NCI-H2171 (cell line): ENCODE measurements at places on chromosomes 3 and 15.

GRCh38 chr3:16809993-16810392, 74.8 kb upstream of the PLCL2 start:
- no peak for DNase-seq

GRCh38 chr3:30500666-30501399, 105.6 kb upstream of the TGFBR2 start:
- DNase-seq = no peak

DNA sequence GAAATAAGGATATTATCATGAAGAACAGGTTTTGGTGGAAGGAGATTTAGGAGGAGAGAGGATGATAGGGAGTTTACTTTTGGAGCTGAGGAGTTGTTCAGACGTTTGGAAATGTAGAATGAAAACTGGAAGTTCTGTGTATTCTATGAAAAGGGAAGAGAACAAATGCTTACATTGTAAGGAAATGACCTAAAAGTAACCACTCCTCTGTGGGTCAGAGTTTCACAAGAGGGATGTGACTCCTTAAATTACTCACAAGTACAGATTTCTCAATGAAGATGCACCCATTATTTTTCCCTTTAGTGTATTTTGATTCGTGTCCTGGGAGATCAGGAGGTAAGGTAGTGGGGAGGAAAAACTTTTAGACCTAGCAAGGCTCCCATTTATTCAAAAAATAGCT, 4.0 kb downstream of the RNF13 start:
- no peak for DNase-seq

DNA sequence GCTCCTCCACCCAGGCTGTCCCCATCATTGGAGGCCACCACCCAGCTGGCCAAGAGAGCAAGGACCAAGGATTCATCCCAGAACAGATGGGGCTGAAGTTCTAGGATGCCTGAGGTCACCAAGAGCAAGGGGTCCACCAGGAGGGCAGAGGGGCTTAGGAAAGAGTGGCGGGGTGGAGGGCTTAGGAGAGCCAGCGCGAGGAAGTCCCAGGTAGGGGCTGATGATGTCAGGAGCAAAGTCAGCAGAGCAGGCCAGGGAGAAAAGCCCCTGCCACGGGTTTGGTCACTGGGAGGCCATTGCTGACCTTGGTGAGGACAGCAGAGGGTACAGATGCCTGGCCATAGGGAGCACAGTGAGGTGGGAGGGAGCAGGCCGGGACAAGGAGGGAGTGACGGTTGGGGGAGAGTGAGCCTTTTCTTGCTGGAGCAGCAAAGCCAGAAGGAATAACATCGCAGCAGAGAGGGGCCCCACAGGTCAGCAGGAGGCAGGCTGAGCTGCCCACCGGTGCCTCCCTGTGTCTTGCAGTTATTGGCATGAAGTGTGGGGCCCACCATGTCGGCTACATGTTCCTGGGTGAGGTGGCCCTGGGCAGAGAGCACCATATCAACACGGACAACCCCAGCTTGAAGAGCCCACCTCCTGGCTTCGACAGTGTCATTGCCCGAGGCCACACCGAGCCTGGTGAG, 5.2 kb downstream of the PARP3 start:
- no peak for DNase-seq

DNA sequence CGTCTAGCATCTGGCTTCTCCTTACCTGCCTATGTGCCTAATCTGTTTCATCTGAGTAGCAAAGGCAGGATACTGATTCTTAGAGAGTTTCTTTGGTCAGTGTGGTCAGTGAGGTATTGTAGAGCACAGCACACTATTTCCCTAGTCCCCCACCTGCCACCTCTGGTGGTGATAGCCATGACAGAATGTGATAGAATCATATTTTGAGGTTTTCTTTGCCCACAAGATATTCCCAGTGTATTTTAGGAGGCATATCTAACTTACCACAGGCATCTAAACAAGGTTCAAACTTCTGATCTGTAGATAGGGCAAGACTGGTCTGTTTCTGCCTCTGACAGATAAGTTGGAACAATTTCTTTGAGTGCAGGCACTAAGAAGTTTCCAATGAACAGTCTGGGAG, 188.0 kb downstream of the SOX2 start:
- no peak for DNase-seq

GRCh38 chr3:101146946-101147345, 153.7 kb upstream of the ABI3BP start:
- no peak for DNase-seq

GRCh38 chr15:47796339-47796738, 79.0 kb downstream of the SEMA6D start:
- no peak for DNase-seq

DNA sequence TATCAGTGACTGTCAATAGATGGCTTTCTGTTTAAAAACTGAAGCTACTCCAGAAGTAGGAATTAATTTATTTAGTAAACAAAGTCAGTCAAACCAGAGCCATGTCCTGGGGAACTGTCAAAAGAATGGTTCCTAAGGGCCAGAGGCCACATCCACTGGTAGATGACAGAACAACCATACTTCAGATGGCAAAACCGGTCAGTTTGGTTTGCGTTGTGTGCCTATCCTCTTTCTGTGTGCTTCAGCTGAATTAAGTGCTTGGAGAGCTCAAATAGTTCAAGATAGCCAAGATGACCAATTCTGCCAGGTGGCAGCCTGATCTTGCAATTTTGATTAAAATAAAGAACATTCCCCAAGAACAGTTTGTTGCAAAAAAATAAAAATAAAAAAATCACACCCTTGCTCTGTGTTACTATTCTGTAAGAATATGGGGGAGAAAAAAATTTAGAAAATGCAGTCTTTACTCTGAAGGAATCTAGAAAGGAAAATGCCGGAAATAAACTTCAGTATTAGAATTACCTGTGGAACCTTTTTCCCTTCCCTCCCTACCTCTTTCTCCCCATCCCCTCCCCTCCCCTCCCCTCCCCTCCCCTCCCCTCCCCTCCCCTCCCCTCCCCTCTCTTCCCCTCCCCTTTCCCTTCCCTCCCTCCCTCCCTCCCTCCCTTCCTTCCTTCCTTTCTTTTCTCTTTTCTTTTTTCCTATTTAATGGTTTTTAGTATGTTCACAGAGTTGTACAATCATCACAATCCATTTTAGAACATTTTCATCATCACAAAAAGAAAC, 2.5 kb downstream of the MAP3K13 start:
- no peak for DNase-seq

GRCh38 chr3:71657831-71658530, 67.2 kb downstream of the EIF4E3 start:
- no peak for DNase-seq

- no peak for DNase-seq
Measured at GRCh38 chr15:85534031-85534430, 153.6 kb downstream of the AKAP13 start.

DNA sequence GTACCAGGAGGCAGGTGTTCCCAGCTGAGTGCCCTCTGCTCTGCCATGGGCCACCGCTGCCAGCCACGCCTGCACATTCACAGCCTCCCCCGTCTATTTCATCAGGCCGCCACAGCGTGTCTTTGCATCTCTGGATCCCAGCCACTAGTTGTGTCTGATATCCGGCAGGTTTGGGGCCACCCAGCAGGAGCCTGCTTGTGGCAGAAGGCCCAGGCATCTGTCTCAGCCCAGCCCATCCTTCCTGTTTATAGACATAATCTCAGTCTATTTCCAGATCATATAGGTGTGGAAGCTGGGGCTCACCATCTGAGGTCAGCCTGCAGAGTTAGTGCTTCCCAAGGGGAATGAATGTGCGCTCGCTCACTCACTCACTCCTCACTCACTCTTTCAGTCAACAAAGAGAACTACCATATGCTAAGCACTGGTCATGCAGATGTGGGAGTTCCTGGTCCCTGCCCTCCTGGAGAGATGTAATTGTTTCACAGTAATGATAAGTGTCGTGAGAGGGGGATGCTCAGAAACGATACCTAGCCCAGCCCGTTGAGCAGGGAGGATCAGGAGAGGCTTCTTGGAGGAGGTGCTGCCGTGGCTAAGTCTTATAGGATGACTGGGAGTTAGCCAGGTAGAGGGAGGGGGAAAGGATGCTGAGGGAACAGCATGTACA, 60.6 kb downstream of the FGD5 start:
- peak; percentile 30 for DNase-seq

DNA sequence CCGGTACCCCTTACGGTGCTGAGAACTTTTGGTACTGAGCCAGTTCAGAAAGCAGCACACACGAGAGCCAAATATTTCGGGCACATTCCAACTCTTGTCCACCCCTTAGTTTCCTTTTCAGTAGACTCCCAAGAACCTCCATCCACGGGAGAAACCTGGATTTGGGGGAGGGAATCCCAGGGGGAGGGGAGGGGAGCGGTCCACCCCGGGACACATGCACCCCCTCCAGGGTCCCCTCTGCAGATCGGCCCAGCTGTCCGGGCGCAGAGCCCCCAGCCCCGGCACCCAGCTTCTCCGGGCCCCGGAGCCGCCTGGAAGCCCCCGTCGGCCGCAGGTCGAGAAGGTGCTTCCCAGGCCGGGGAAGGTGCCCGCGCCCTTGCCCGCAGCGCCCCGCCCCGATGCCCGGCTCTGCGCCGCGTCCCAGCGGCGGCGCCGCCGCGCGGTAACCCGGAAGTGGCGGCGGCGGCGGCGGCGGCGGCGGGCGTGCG, 455 bp upstream of the ABHD17C start:
- DNase-seq = no peak

GRCh38 chr3:179234199-179234598, 16.7 kb downstream of the KCNMB3 start:
- DNase-seq = no peak

DNA sequence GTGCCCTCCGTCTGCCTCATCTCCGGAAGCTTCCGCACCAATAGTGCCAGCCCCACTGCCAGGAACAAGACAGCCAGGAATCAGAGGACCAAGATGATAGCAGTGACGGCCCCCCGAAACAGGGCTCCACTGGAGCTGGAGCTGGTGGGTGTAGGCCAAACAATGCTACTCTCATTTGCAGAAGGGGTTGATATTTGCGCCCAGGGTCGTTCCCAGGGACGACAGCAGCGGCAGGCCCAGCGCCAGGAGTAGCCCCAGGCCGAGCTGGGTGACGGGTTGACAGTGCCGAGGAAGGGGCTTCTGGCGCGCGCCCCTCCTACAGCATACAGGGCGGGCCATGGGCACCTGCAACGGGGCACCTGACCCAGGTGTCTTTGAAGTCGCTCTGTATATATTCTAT, 301.4 kb downstream of the CNTN6 start:
- no peak for DNase-seq

GRCh38 chr3:169256796-169257522, 406.6 kb downstream of the MECOM start:
- no peak for DNase-seq

DNA sequence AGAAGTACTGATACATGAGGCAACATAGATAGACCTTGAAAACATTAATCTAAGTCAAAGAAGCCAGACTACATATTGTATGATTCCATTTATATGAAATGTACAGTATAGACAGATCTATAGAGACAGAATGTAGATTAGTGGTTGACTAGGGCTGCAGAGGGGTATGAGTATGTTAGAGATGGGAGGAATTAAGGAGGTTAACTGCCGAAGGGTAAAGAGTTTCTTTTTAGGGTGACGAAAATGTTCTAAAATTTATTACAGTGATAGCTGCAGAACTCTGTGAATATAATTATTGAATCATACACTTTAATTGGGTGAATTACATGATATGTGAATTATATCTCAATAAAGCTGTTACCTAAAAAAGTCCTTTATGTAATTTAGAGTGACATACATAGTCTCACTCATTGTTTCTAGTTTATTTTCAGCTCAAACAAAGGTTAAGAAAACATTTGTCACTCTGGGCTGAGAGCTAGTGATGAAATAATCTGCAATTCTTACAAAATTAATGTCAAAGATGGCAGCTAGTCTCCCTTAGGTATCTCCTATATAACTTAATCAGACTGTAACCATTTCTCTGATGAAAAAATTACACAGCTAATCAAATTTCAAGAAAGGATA, 61.4 kb downstream of the DENND4A start:
- no peak for DNase-seq

DNA sequence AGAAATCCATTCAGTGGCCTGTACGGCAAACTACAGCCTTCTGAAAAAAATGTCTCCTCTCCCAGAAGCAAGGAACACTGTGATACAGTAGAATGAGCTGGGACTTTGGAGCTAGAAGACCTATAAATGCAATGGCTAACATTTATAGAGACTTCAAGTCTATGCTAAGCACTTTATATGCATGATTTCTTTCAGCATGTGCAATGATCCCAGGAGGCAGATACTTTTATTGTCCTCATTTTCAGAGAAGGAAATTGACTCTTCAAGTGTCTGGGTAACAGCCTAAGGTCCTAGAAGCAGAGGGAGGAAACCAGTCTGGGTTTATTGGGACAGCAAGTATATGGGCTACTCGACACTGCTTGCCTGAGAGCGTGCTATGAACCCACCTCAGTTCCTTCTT, 140.9 kb downstream of the ALDH1A2 start:
- no peak for DNase-seq

DNA sequence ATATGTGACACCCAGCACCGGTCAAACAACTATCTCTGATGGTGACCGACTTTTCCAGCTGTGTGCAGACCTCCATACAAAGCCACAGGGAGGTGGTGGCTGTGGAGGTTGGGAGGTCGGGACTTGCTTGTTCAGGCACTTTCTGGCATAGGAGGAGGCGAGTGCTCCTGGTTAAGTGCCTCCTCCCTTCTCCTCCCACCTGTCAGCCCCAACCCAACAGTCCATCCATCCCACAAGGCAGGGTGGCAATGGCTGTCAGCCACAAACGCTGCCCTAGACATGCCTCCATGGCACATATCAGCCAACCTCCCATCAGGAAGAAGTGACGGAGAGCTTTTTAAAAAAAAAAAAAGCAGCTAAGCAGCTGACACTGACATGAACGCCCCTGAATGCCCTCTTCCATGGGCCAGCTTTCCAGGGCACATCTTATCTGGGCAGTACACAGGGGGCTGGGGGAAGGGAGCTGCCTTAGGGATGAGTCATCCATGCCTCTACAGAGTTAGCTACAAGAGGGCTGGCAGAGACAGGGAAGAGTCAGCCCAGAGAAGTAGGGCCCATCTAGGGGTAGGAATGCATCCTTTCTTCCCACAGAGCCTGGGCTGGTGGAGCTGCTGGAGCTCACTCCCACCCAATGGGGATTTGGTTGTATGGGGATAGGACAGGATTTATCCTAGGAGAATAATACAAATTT, 41.2 kb downstream of the CCDC12 start:
- DNase-seq = no peak

DNA sequence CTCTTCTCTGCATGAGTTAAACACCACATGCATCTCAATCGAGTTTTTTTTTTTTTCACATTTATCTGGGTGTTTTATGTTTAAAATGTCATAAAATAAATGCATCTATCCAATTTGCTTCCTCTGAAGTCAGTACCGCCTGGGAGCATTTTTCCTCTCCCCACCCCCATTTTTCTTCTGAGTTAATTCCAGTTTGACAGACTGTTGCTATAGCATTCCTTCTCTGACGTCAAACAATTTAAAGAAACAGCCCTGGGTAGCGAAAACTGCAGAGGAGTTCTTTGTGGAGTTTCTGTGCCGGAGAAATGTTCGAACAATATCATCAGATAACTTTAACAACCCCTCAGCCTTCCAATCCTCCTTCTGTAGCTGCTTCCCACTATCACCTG, 900 bp upstream of the GNB4 start:
- DNase-seq = no peak

- no peak for DNase-seq
Measured at GRCh38 chr3:39327053-39327745, 2.3 kb upstream of the CCR8 start.

- no peak for DNase-seq
Measured at GRCh38 chr3:76044601-76045600, 259.6 kb upstream of the ZNF717 start.

GRCh38 chr15:59371458-59372351, 966 bp downstream of the MYO1E start:
- DNase-seq = peak; percentile 62

- no peak for DNase-seq
Measured at GRCh38 chr3:60202052-60202726, 1049.1 kb downstream of the FHIT start.
